Pancreas (tissue), 10 donors: ENCODE measurements at places on chromosomes 5 and 9. TPM values are rescaled to one million over a fixed set of nuclear protein-coding genes. Genes with fewer than 3 reads are reported as not detected.

Gene MARCOL
- total RNA-seq: not detected

GRCh38 chr5:77292026-77292757 lies 81.7 kb downstream of the PDE8B start:
- DNase-seq: no peak

DNA sequence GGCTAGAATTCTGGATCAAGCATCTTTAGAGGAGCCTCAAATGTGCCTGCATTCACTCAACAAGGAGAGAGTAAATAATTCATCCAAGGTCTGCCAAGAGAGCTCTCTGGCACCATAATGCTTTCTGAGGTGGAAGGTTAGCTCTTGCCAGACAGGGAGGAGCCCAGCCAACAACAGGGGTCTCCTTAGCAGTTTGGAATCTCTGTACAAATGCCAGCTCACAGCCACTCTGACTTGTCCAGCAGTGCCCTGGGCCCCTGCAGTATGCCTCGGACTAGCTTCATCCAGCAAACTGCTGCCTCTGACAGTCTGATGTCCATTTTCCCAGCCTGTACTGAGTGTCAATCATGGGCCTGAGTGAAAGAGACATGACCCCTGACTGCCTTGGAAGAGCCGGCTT lies 127.2 kb upstream of the SLC44A1 start:
- no peak for DNase-seq

Gene OBP2B
- total RNA-seq: not detected

DNA sequence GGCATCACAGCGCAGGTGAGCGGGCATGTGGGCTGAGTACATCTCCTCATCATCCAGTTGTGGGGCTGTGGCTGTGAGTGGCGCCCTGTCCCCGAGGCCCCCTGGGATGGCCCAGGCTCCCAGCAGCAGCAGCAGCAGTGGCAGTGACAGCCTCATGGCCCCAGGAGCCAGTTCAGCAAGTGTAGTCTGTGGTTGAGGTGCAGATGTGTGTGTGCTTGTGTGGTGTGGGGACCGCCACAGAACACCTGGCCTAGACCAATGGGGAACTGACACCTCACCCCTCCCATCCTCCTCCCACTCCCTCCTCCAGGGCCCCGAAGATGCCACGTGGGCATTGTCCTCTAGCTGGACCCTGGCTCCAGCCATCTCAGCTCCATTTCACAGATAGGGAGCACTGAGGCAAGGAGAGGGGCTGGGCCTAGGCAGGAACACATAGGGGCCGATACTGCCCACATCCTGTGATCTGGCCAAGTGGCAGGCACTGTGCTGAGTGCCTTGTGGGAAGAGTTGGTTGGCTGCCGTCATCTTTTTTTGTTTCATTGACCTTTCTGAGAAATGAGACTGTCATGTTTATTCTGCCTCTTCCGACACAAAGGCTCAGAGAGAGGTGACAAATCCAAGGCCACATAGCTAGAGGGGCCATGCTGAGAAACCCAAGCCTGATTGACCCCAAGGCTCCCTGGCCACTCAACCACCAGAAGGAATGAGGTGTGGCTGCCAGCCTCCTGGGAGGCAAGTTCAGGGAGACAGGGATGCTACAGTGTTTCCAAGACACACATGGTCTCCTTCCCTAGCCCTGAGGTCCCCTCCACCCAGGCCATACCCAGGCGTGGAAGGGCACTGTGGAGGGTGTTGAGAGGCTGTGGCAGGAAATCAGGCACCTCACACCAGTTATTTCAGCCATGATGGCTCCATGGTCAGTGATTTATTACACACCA lies at the start of gene MZB1:
TSS of gene MZB1 (minus strand) at position 213 of the 938 bp plus-strand sequence. CDS start at position 156, 57 bp downstream.
- DNase-seq: peak; percentile 54

GRCh38 chr9:31759703-31760102 lies 624.7 kb upstream of the ACO1 start:
- DNase-seq: no peak

Gene STPG3
- not detected for total RNA-seq

DNA sequence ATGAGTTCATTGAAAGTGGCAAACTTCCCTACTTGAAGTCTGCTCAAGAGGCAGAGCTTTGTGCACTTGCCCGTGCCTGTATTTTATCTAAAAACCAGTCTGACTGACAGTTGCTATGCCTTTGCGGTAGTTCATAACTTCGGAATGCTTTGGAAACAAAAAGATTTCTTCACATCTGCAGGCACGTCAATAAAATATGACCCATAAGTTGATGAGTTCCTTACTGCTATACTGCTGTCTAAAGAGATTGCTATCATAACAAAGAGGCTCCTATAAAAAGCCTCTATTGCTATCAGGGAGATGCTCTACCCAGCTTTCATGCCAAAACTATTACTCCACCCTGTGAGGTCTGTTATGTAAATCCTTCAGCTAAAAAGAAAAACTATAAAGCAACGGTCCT lies 25.4 kb upstream of the RNF20 start:
- DNase-seq: no peak

Gene CNTNAP3B
- 1.4 TPM for total RNA-seq

Gene BSPRY
- total RNA-seq: 23.5 TPM

DNA sequence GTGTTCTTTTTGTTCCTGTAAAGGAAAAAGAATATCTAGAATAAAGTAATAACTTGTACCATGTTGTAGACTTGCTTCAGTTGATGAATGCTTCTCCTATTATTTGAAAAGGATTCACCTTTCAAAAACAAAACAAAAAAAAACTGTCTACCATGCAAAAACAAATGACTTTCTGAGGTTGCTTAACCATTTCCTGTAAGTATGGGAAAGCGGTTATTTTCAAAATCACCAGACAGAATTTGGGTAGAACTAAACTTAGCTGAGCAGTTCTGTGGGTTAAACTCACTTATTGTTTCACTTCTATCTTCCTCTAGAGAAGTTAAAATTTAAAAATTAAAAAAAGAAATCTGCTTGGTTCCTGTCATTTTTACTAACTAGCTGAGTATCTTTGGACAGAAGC lies 25.2 kb downstream of the LNPEP start:
- DNase-seq: no peak

DNA sequence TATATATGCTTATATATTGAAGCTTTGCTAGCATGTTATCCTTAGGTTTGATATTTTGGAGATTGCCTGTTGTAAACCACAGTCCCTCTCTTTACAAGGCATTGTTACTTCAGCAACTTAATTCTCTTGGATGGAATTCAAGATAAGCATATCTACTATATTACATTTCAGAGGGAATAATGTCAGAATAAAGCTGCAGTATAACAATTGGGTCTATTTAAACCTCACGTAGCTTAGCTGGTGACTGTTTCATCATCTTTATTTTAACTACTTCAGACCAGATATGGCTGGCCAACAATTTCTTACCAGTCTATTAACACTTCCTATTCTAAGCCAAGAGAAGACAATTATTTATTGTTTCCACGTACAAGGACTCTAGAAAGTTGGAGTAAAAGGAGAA lies 27.1 kb downstream of the ZCCHC10 start:
- no peak for DNase-seq

- no peak for DNase-seq
Measured at GRCh38 chr5:143119291-143119769, 284.2 kb downstream of the NR3C1 start.

- no peak for DNase-seq
Measured at GRCh38 chr9:127746959-127747569, 12.0 kb upstream of the TOR2A start.

GRCh38 chr5:134053314-134053839 lies 48.6 kb upstream of the VDAC1 start:
- no peak for DNase-seq

GRCh38 chr5:158928404-158928803 lies 171.3 kb downstream of the EBF1 start:
- DNase-seq: no peak

DNA sequence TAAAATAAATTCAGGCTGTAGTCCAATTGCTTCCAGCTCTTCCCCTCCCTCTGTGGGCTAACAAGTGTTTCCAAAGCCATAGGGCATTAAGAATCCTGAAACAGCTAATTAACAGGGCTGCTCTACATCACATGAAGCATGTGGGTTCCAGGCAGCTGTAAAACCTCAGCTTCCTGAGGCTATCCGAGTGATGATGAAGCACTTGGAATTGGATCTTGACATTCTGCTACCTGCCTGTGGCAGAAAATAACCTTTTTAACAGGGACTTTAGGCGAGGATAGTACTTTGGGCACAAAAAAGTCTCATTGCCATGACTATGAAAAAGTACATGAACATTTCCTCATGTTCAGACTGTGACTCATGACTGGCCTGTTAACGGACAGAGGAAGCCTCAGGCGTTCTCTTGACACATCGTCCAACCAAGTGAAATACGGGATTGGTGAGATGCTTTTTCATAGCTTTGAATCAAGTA lies 107.2 kb downstream of the PDE4D start:
- no peak for DNase-seq

Gene SPINK4
- not detected for total RNA-seq

Gene RGS7BP
- total RNA-seq: 0.14 TPM

- no peak for DNase-seq
Measured at GRCh38 chr5:138067945-138068344, 15.9 kb upstream of the WNT8A start.

Gene PTRH1
- 5.6 TPM for total RNA-seq
